ENCODE measurements at places on chromosomes 6 and 20.

DNA sequence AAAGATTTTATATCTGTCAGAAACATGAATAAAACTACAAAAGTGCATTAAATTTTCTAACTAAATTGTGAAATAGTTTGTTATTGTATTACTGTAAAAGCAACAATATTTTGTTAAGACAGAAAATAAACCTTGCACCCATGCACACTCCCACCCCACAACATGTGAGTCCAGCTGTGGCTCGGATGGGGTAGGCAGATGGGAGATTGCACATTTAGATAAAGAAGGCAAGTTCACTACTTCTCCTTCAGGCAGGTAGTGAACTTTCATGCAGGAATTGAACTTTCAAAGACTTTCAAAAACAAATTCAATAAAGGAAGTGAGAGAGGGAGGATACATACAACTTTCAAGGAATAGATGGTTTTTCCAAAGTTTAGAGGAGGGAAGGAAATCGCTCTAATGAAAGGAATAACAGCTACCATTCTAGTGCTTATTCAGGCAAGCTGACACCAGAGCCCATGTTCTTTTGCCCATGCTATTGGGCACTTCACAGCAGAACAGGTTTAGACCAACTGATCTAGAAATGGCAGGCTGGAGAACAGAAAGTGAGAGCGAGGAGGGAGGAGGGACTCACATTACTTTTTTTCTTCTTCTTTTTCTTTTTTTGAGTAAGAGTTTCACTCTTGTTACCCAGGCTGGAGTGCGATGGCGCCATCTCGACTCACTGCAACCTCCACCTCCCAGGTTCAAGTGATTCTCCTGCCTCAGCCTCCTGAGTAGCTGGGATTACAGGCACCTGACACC is 28.5 kb downstream of the SF3B5 start:
- no peak for DNase-seq

GRCh38 chr20:58251348-58251978 is 23.0 kb upstream of the ANKRD60 start:
- no peak for DNase-seq

DNA sequence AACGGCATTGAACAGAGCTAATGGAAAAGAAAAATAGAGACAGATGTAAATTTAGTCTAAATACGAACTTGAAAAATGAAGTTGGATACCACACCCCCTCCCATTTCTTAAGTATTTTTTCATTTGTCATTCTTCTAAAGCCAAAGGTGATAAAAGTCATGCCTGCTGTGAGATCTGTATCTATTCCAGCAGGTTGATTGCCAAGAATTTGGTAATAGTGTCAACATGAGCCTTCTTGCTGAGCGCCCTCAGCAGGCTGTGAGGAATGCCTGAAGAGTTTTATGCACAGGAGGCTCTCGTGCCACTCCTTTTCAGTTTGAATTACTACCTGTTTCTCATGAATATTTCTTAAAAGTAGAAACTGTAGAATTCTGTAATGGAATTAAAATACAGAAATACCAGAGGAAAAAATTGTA is 165.4 kb downstream of the QKI start:
- DNase-seq: no peak

GRCh38 chr20:24729896-24730605 is 219.0 kb upstream of the CST7 start:
- DNase-seq: no peak

- DNase-seq: no peak
These were observed 27.7 kb upstream of the EDN1 start for GRCh38 chr6:12262236-12263061.

- DNase-seq: peak; percentile 30
These were observed 37.4 kb upstream of the FAM83C start for GRCh38 chr20:35329435-35330139.

DNA sequence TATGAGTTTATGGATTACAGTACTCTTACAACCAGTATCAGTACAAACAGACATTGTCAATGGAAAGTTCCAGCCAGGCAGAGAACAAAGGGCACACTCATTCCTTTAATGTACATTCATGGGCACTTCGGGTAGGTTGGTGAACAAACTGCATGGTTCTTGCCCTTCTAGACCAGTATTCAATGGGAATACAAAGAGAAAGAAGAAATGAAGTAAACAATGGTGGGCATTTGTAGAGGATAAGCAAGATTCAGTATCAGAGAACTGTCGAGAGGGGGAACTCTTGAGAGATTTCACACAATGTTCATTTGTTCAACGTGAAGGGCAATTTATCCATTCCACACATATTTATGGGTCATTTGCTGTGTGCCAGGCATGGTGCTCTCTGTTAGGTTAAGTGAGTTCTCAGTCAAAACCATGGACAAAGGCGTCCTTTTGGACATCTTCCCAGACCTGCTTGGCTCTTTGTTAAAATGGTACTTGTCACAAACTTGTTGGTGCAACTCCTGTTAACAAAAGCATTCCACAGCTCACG is 714.8 kb downstream of the DHX35 start:
- no peak for DNase-seq

DNA sequence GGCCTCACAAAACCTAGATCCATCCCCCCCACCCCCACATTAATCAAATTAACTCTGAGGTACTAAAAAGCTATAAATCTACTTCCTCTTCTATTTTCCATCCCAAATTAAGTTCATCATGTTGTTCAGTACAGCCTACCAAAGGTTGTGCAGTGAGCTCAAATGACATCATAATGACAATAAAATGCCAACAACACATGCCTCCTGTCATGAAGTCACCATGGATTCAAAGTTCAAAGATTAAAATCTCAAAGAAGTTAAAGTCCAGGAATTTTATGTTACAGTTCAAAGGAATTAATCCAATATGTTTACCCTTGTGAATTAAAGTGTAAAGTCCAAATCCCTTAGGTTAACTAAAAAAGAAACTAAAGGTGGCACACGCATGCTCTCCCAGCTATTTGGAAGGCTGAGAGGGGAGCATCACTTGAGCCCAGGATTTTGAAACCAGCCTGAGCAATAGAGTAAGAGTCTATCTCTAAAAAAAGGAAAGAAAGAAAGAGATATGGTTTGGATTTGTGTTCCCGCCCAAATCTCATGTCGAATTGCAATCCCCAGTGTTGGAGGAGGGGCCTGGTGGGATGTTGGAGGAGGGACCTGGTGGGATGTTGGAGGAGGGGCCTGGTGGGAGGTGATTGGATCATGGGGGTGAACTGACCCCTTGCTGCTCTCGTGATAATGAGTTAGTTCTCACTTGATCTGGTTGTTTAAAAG is 25.7 kb upstream of the SIRT5 start:
- no peak for DNase-seq

- DNase-seq: no peak
These were observed 124.2 kb downstream of the LY86 start for GRCh38 chr6:6712449-6713403.

DNA sequence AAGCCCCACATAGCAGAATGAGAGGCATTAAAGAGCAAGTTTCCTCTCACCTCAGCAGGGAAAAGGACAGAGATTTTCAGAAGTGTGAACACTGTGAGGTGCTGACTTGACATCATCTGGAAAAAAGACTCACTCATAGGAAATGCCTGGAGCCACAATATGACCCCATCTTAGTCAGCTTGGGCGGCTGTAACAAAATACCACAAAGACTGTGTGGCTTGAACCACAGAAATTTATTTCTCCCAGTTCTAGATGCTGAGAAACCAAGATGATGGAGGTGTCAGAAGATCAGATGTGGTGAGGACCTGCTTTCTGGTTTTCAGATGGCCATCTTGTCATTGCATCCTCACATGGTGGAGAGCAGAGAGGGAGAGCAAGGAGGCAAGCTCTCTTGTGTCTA is 253.1 kb downstream of the ADGB start:
- DNase-seq: no peak

GRCh38 chr6:116992546-116992945 is 115.5 kb downstream of the RFX6 start:
- no peak for DNase-seq

DNA sequence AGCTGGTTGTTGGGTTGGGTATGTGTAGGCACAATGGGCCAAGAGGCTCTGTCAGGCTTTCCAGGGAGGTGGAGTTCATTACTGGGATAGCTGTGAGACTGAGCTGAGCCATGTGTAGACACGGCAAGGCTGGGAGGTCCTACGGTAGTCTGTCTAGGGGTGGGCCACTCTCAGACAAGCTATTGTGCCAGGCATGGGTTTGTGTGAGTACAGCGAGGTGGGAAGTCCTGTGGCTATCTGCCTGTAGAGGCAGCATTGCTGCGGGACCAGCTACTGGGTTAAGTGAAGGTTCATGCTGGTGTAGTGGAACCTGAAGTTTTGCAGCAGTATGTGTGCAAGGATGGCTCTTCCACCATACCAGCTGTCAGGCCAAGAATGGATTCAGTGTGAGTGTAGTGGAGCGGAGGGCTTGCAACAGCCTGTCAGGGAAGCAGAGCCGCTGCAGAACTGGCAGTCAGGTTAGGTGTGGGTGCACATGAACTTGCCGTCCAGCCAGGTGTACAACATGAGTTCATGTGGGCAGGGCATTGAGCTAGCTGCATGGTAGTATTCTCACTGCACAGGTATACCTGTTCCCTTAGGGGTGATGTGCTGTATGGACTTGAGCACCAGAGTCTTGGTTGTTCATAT is 78.0 kb upstream of the CENPW start:
- DNase-seq: no peak

- no peak for DNase-seq
These were observed 99.8 kb downstream of the SMOC2 start for GRCh38 chr6:168540713-168541291.

- DNase-seq: no peak
These were observed 110.3 kb downstream of the BCAS1 start for GRCh38 chr20:53959911-53960578.

All from stimulated activated CD8-positive, alpha-beta memory T cell treated with anti-CD3 and anti-CD28 coated beads, Interleukin-4, amount 100 ng/mL, for 24 hours (primary cell).